ENCODE measurements at places on chromosomes 1 and 21. TPM values are rescaled to one million over a fixed set of nuclear protein-coding genes. Genes with fewer than 3 reads are reported as not detected.

Gene GPR25
- not detected for total RNA-seq

GRCh38 chr1:186703209-186703766, 23.1 kb upstream of the PTGS2 start:
- H3K36me3 ChIP-seq = no peaks in the 10 kb centered on the region
- no peak for DNase-seq
- no peaks in the 10 kb centered on the region for H3K27me3 ChIP-seq
- no peak overlapping the region for H3K27ac ChIP-seq

DNA sequence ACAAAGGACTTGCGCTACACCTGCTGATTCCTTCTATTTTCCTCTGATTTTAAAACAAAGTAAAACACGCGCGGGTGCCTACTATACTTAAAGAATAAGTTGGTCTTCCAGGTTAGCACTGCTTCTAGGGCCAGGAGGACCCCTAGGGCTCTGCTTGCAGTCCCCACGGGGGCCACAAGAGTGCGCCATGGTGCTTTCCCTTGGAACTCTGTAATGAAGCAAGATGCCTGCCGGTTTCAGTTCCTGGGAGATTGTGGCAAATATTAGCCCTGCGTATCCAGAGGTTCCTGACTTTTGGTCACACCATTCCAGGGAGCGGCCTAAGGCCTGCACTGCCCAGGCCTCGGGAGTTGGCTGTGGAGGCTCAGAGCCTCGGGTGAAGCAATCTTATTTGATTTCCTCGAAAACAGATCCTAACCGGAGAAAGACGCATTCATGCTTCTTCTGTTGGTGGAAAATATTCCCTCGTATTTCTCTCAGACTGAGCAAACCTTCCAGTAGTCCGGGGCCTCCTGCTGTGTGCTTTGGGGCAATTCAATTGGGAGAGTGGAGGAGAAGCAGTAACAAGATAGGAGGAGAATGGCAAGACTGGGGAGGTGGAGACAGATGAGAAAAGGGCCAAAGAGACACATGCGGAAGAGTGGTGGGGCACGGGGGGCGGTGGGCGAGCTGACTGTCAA, 25.3 kb downstream of the ADAM30 start:
- no peaks in the 10 kb centered on the region for H3K27me3 ChIP-seq
- H3K36me3 ChIP-seq = no peaks in the 10 kb centered on the region
- no peak overlapping the region for H3K27ac ChIP-seq
- DNase-seq = peak; percentile 93
- no peak overlapping the region for H3K4me3 ChIP-seq
- no peaks in the 10 kb centered on the region for H3K4me1 ChIP-seq

GRCh38 chr1:78911956-78912880, 94.3 kb downstream of the ADGRL4 start:
- H3K27ac ChIP-seq = no peak overlapping the region
- no peaks in the 10 kb centered on the region for H3K27me3 ChIP-seq
- DNase-seq = no peak
- H3K4me1 ChIP-seq = no peaks in the 10 kb centered on the region

Gene WDTC1
- 13.9 TPM for total RNA-seq

Gene UBIAD1
- 31.6 TPM for total RNA-seq

DNA sequence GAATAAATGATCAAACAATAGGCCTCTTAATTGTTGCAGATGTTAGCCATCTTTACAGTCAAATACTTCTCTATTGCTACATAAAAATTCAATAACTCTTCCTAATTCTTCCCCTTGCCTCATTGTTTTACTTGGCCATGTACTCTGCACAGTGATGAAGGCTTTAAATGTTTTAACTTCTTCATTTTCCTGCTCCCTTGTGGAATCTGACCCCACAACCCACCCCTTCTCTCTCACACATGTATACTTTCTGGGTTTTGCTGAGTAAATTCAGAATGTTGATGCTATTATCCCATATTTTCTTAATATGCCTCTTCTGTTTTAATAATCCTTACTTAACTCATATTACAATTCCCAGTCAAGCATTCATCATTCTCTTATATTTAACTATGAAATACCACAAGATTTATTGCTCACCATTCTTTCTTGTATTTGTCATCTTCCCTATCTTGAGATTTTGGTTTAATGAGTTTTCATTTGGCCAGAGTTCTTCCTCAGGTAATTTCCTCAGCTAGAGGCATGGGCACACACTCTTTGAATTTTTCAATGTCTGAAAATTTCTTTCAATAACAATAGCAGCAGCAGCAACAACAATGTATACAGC, 327.8 kb upstream of the USP24 start:
- no peak overlapping the region for H3K27ac ChIP-seq
- no peak overlapping the region for H3K4me3 ChIP-seq
- DNase-seq = no peak
- no peaks in the 10 kb centered on the region for H3K27me3 ChIP-seq
- no peaks in the 10 kb centered on the region for H3K4me1 ChIP-seq
- no peaks in the 10 kb centered on the region for H3K36me3 ChIP-seq

- no peaks in the 10 kb centered on the region for H3K4me1 ChIP-seq
- H3K27ac ChIP-seq = no peak overlapping the region
- no peaks in the 10 kb centered on the region for H3K36me3 ChIP-seq
- H3K4me3 ChIP-seq = no peak overlapping the region
- no peak for DNase-seq
- H3K27me3 ChIP-seq = no peaks in the 10 kb centered on the region
These were observed 251.7 kb downstream of the BRINP3 start for GRCh38 chr1:190226006-190226405.

- peaks cover 34% of the 10 kb centered on the region for H3K4me1 ChIP-seq
- no peak overlapping the region for H3K4me3 ChIP-seq
- H3K27ac ChIP-seq = no peak overlapping the region
- H3K36me3 ChIP-seq = no peaks in the 10 kb centered on the region
- H3K27me3 ChIP-seq = peaks cover 8% of the 10 kb centered on the region
These were observed 5.9 kb downstream of the TARBP1 start for GRCh38 chr1:234473118-234473517.

- no peak for DNase-seq
- no peak within 1 kb of the TSS for H3K4me3 ChIP-seq
- H3K36me3 ChIP-seq = no peaks in the 10 kb centered on the region
- no peaks in the 10 kb centered on the region for H3K27me3 ChIP-seq
These were observed at the start of gene GBP1 for GRCh38 chr1:89065079-89065868. TSS of gene GBP1 (minus strand) at chr1:89065208. CDS start at chr1:89063234, 1,974 bp downstream.

Gene SPRR2F
- not detected for total RNA-seq

GRCh38 chr1:55380355-55380970, 165.3 kb upstream of the USP24 start:
- H3K4me1 ChIP-seq = no peaks in the 10 kb centered on the region
- no peak overlapping the region for H3K4me3 ChIP-seq
- DNase-seq = no peak
- no peaks in the 10 kb centered on the region for H3K27me3 ChIP-seq
- no peaks in the 10 kb centered on the region for H3K36me3 ChIP-seq

DNA sequence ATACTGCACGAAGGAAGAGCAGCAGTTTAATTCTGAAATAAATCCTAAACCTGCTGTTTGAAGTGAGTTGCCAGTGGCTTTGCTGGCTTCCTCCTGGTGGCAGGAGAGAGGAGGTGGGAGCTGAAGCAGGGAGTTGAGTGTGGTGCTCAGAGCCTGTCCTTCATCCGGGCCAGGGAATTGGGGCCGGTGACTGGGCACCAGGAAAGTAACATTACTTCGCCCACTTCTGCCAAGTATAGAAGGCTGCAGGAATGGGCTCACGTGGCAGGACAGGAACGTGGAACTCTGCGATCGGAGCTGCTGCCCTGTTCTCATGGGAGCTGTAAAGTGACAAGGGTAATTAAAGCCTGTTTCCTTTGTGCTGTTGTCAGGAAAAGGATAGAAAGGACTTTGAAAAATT, 8.7 kb downstream of the TOR3A start:
- H3K27ac ChIP-seq = no peak overlapping the region
- H3K36me3 ChIP-seq = peaks cover 12% of the 10 kb centered on the region
- H3K4me3 ChIP-seq = no peak overlapping the region
- H3K27me3 ChIP-seq = no peaks in the 10 kb centered on the region
- peaks cover 17% of the 10 kb centered on the region for H3K4me1 ChIP-seq
- no peak for DNase-seq

DNA sequence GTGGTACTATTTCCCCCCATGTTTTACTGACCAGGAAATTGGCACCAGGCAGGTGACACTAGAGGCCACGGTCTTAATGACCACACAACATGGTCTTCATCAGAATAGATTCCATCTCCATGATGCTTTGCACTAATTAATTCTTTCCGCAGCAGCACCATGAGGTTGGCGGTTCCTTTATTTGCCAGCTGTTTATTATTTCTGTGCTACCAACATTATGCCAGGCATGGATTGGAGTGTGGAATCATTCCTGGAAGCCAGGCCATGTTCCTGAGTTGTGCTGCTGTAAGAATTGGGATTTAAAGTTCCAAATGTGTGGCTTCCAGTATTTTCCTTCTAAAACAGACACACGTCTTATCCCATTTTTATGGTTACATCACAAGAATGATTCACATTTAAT, 107.8 kb downstream of the NFIA start:
- H3K4me3 ChIP-seq = no peak overlapping the region
- H3K27me3 ChIP-seq = no peaks in the 10 kb centered on the region
- H3K36me3 ChIP-seq = no peaks in the 10 kb centered on the region
- no peak overlapping the region for H3K27ac ChIP-seq
- no peaks in the 10 kb centered on the region for H3K4me1 ChIP-seq

All from GM23338 (cell line).